GM23248 (cell line): ENCODE measurements at places on chromosomes 7 and 10. TPM values are rescaled to one million over a fixed set of nuclear protein-coding genes. Genes with fewer than 3 reads are reported as not detected.

DNA sequence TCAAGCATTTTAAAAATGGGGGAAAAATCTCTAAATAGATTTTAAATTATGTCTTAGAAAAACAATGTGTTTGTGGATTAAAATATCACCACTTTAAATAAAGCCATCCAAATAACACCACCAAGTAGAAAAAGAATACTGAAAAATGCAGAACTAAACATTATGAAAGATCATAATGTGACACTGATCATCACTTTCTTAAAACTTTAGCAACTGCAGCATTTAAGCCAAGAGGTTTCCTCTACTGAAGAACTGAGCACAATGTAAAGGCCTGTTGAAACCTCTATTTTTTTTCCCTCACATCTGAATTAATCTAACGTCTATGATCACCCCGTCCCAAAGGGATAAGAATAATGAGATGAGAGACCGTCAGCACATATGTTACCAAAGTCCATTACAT lies 18.6 kb downstream of the MINDY3 start:
- no peak overlapping the region for H3K27ac ChIP-seq
- H3K36me3 ChIP-seq: 0 out of 2 replicates have a peak, but pooled peaks cover 4% of the 10 kb centered on the region
- H3K27me3 ChIP-seq: no peaks in the 10 kb centered on the region
- peaks cover 11% of the 10 kb centered on the region for H3K4me1 ChIP-seq
- no peak overlapping the region for H3K4me3 ChIP-seq

- DNase-seq: peak; percentile 63
- H3K36me3 ChIP-seq: 0 out of 2 replicates have a peak, but pooled peaks cover 9% of the 10 kb centered on the region
- no peaks in the 10 kb centered on the region for H3K27me3 ChIP-seq
- no peak overlapping the region for H3K27ac ChIP-seq
Measured at GRCh38 chr10:15144788-15145187, 23.7 kb downstream of the NMT2 start.

DNA sequence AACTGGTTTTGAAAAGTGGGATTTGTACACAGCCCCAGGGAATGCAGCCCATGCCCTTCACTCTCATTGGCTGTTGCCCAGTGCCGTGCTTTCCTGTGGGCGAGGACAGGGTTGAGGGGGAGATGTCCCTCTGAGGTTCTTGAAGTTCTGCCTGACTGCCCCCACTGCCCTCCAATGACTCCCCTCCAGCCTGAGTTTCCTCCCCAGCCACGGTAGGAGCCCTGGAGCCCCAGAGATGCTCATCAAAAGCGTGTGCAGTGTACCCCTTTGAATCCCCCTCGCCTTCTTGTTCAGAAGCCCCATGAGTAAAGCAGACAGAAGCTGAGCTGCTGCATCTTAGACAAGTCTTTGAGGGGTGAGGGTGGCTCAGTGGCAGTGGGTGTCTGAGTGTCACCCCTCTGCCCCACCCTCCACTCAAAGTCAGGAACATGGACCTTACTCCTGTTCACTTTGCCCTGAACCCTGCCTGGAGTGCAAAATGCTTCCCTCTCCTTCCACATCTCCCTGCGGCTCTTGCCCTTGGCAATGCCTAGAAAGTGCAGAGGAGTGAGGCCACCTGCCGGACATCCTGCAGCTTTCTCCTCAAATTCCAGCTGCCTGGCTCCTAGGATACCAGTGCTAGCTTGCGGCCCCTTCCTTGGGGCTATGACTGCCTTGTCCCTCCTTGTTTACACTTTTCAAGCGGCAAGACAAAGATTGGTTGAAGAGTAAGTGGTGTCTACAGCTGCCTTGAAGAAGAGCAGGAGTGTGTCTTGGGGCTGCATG lies 19.9 kb downstream of the FAM241B start:
- H3K4me1 ChIP-seq: no peaks in the 10 kb centered on the region
- DNase-seq: no peak
- no peaks in the 10 kb centered on the region for H3K36me3 ChIP-seq
- no peak overlapping the region for H3K27ac ChIP-seq

GRCh38 chr7:43163885-43164284 lies 51.4 kb downstream of the HECW1 start:
- H3K36me3 ChIP-seq: no peaks in the 10 kb centered on the region
- H3K27ac ChIP-seq: no peak overlapping the region
- no peak overlapping the region for H3K4me3 ChIP-seq
- no peak for DNase-seq

DNA sequence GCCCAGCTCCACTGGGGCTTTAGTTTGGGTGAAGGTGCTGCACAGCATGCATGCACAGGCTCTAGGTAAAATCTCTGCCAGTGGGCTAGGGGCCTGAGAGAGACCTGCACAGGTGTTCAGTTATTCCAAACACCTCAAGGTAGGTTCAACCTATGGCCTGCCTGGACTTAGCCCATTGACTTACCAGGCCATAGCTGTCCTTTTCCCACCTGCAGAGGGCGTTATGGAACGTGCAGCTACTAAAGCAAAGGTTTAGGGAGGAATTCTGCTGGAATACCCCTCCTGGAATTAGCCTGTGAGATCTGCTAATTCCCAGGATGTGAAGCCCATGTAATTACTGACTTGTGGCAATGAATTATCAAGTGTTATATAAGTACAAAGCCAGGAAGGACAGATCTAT lies 3.6 kb downstream of the VWC2 start:
- H3K36me3 ChIP-seq: no peaks in the 10 kb centered on the region
- no peak for DNase-seq
- H3K27ac ChIP-seq: no peak overlapping the region
- no peak overlapping the region for H3K4me3 ChIP-seq

DNA sequence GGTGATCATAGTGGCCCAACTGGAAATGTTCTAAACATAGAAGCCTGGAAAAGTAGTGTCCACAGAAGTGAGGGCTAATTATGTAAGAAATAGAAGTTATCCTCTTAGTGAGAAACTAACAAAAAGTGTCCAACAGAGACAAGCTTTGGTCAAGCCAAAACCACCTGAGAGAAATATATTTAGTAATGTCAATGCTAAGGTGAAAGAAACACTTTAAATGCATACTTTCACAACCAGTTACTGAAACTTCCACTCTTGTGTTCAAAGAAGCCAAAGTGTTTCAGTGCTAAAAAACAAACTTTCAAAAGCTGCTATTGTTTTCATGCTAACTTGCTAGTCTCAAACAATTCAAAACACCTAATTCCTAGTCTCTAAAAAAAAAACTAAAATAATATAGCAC lies 18.1 kb downstream of the RAB11FIP2 start:
- peaks cover 8% of the 10 kb centered on the region for H3K4me1 ChIP-seq
- no peak for DNase-seq
- H3K4me3 ChIP-seq: no peak overlapping the region
- H3K27me3 ChIP-seq: no peaks in the 10 kb centered on the region
- 0 out of 2 replicates have a peak, but pooled peaks cover 3% of the 10 kb centered on the region for H3K36me3 ChIP-seq

DNA sequence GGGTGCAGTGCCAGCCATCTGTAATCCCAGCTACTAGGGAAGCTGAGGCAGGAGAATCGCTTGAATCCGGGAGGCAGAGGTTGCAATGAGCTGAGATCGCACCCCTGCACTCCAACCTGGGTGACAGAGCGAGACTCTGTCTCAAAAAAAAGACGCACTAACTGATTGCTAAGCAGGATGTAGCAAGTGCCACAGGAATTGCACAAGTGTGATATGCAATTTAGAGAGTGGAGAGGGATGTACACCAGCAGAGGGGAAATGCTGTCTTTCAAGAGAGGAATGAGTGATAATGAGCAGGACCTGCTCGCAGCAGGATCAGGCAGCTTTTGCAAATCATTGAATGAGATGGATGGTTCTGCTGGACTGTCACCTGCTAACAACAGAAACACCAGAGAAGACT lies 13.3 kb upstream of the SLC16A12 start:
- no peak for DNase-seq
- peaks cover 12% of the 10 kb centered on the region for H3K4me1 ChIP-seq
- H3K4me3 ChIP-seq: no peak overlapping the region
- no peak overlapping the region for H3K27ac ChIP-seq

DNA sequence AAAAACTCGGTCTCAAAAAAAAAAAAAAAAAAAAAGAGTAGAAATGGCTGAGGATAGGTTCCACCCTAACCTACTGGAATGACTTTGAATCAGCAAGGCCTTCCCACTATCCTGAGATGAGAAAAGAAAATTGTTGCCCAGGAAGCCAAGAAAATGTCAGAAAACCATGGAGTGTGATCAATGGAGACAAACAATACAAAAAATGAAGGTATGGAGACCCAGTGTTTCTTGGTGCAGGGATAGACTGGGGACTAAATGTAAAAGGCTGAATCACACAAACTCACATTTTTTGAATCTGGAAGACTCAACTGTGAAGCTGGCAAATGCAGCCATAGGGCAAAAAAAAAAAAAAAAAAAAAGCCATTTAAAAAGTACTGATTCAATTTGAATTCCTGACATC lies 364.3 kb upstream of the ANKRD30A start:
- H3K27ac ChIP-seq: no peak overlapping the region
- no peaks in the 10 kb centered on the region for H3K36me3 ChIP-seq
- no peaks in the 10 kb centered on the region for H3K27me3 ChIP-seq

GRCh38 chr10:61278556-61278955 lies 174.6 kb downstream of the TMEM26 start:
- no peaks in the 10 kb centered on the region for H3K27me3 ChIP-seq
- H3K27ac ChIP-seq: no peak overlapping the region
- H3K36me3 ChIP-seq: no peaks in the 10 kb centered on the region
- H3K4me3 ChIP-seq: no peak overlapping the region
- DNase-seq: no peak

DNA sequence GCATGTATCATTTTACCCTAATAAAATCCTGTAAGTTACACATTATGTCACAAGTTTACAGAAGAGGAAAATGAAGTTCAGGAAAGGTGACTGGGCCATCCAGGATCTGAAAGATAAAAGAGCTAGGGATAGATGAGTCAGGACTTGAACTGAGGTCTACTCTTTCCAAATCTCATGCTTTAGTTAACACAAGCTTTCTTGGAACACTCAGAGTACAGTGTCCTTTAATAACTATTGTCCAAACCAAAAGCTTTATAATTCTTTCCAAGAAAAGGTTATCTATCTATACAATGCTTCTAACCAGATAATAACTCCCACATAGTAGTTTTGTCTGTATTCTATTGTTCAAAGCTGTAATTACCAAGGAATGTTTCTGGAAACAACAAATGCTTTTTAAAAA lies 164.6 kb downstream of the LRRN3 start:
- DNase-seq: peak; percentile 19
- no peak overlapping the region for H3K27ac ChIP-seq
- no peaks in the 10 kb centered on the region for H3K36me3 ChIP-seq
- H3K4me3 ChIP-seq: no peak overlapping the region
- H3K27me3 ChIP-seq: no peaks in the 10 kb centered on the region

DNA sequence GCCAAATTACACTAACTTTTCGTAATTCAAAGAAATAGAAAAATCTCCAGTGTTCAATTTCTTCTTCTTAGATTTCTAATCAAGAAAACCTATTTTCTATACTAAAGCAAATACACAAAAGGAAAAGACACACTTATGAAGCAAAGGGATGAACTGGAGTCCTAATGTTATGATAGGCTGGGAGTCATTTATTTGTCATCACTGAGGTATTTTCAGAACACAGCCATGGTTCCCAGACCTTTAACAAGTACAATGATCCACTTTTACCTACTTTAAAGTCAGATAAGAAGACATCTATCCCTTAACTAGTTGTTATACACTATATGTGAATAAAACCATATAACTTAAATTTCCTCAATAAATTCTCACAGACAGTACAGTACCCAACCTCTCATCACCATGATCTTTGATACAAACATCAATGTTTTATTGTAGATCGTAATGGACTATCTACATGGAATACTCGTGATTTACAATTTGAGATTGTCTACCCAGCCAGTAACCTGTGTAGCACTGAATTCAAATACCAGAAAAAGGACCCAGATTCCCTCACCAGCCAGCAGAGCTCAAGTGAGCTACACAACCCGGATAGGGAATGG lies 12.5 kb downstream of the ASNS start:
- H3K27me3 ChIP-seq: no peaks in the 10 kb centered on the region
- H3K36me3 ChIP-seq: peaks cover 62% of the 10 kb centered on the region
- H3K4me1 ChIP-seq: peaks cover 9% of the 10 kb centered on the region
- DNase-seq: peak; percentile 40
- no peak overlapping the region for H3K4me3 ChIP-seq

GRCh38 chr10:79286318-79286951 lies 60.8 kb upstream of the PPIF start:
- no peak overlapping the region for H3K27ac ChIP-seq
- DNase-seq: peak; percentile 30

- H3K27ac ChIP-seq: no peak overlapping the region
- H3K27me3 ChIP-seq: no peaks in the 10 kb centered on the region
- no peak overlapping the region for H3K4me3 ChIP-seq
- H3K36me3 ChIP-seq: no peaks in the 10 kb centered on the region
- peaks cover 4% of the 10 kb centered on the region; the same call in 1 of the 2 replicates for H3K4me1 ChIP-seq
Measured at GRCh38 chr7:128033246-128033645, 2.0 kb upstream of the LRRC4 start.

- H3K27ac ChIP-seq: peak within 1 kb of the TSS; percentile 98
- DNase-seq: peak; percentile 100
- peaks cover 42% of the 10 kb centered on the region for H3K36me3 ChIP-seq
- no peaks in the 10 kb centered on the region for H3K27me3 ChIP-seq
Measured at GRCh38 chr7:101126651-101127459, at the start of gene SERPINE1. TSS of gene SERPINE1 (plus strand) at chr7:101127104. CDS start at chr7:101128394, 1,290 bp downstream.

DNA sequence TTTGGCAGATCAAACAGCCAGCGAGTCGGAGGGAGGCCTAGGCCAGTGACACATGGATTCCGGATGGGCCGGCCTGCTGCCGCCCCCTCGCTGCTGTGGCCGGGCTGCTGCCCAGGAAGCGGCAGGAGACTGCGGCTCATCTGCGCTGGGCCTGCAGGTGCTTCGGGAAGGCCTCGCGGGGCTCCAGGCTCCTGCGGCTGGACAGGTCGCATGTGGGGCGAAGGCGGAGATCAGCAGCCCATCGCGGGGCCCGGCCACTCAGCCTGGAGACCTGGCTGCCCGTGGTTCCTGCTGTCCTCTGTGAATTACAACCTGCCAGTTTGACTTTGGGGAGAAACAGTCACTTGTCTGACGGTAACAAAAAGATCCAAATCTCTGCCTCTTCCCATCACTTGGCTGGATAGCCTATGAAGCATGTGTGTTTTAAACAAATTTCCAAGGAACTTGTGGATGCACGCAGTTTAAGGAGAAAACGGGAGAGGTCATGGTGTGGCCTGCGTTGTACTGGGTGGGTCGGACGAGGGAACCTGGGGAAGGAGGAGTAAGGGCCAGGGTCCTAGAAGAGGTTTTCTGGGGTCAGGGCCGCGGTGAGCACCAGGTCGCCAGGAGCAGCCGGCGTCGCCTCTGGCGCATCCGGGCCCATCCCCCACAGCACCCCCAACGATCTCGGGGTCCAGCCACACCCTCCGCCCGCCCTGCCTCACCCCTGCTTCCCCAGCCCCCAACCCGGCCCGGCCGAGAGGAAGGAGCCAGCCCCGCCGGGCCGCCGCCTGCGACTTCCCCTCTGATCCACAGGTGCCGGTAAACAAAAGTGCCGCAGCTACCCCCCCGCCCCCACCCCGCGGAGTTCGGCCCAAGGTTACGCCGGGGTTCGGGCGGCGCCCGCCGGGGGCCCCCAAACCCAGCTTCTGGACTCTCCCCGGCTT lies 1.6 kb downstream of the SPOCK2 start:
- DNase-seq: peak; percentile 13
- peaks cover 51% of the 10 kb centered on the region for H3K27me3 ChIP-seq
- H3K27ac ChIP-seq: no peak overlapping the region
- 0 out of 2 replicates have a peak, but pooled peaks cover 5% of the 10 kb centered on the region for H3K4me1 ChIP-seq

Gene PPIF
- total RNA-seq: 18.7 and 24.6 TPM in 2 replicates

Gene ITGA8
- 0.32 TPM in 1 of 2 replicates, not detected in the other for total RNA-seq

Gene OR2F2
- total RNA-seq: not detected in 2 replicates

Gene RBM20
- 0.13 TPM in 1 of 2 replicates, not detected in the other for total RNA-seq

Gene TAS2R3
- total RNA-seq: not detected in 2 replicates

Gene LAMTOR4
- 49.4 and 54.0 TPM in 2 replicates for total RNA-seq

Gene GDF10
- 0.22 TPM in 1 of 2 replicates, not detected in the other for total RNA-seq
